Astrocyte of the spinal cord (primary cell): ENCODE measurements at places on chromosomes 5 and 9.
A peak's percentile ranks its signal among the peaks of the same experiment; 100 is the strongest.

GRCh38 chr5:110542949-110543348 lies 183.5 kb downstream of the TMEM232 start:
- no peak for DNase-seq

DNA sequence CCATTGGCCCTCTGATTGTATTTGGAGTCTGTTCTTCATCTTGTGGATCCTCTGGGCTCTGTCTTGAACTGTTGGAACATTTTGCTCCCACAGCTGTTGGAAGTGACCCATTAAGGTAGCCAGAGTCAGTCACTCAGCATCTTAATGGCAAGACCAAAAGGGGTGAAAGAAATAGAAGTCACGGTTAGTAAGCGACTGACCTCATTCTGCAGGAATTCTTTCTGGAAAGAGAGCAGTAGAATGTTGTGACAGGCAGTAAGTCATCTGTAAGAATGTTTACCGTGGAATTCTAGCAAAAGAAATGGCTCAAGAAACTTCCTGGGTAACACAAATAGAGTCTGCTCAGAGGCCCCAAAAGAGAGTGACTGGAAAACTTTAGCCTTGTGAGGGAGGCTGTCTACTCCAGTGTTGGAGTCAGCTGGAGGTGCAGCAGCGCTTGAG lies 28.6 kb upstream of the TNC start:
- DNase-seq = peak; percentile 90

DNA sequence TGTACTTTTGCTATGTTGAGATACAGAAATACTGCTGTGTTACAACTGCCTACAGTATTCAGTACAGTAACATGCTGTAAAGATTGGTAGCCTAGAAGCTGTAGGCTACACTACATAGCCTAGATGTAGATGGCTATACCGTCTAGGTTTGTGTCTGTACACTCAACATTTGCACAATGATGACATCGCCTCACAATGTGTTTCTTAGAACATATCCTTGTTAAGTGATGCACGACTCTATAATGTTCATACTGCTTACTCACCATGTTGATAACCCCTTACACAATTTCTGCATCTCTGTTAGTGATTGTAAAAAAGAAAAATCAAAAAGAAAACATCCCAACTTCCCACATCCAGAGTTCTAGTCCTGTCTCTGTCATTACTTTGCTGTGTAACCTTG lies 450.0 kb downstream of the CCDC171 start:
- peak; percentile 22 for DNase-seq

GRCh38 chr9:99055384-99055783 lies 49.5 kb upstream of the TGFBR1 start:
- DNase-seq = no peak

DNA sequence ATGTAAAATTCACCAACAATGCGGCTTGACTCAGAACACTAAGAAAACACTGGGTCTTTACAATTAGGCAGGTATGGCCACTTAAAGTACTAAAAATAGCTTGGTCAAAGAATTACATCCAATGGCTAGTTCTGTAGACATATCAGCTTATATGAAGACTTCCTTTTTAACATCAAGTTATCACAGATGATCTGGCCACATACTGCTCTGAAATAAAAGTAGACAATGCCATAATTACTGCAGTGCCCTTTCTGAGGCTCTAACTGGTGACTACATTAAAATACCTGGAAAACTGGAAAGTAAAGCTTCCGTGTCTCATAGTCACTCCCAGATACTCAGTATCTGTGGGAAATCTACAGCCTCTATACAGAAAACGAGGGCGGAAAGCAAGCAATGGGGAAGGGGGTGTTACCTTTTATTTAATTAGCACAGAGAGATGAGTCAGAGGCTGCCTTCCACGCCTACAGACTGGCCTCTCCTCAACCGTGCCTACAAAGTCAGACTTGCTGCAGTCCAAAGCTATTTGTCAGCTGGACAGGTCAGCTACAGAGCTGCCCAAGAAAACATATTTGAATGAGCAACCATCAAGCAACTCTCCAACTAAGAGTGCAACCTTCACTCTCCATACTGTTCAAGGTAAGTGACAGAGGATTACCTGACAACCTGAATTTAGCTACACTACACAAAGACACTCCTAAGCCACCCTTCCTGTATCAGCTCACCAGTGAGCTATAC lies 8.7 kb downstream of the SERINC5 start:
- peak; percentile 91 for DNase-seq

DNA sequence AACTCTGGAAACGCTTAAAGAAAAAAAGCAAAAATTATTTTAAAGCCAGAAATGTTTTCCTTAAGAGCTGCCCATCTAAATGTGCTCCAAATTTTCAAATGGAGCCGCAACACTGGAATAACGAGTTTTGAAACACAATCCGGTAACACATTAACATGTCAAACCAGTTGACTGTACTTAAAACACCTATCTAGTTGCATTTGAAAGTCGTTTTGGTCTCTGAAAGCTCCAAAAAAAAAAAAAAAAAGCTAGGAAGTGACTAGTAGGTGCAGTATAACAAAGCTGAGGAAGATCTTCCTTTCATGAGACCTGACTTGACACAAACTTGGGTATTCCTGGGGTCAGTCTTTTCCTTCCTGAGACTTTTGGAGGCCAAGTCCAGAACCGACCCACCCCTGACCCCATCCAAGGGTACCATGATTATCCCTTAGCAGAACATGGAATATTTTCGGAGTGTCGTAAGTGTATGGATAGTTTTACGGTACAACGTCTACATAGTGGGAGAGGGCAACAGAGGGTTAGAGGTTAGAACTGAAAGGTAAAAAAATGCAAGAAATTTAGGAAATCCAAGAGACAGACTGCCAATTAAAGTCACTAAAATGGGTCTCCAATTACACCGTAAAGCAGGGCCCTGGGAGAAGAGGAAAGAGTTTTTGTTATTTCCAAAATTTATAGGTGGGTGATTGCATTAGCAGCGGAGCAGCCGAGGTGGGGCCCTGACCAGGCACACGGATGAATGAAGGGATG lies 812 bp downstream of the CETN3 start:
- DNase-seq = no peak

DNA sequence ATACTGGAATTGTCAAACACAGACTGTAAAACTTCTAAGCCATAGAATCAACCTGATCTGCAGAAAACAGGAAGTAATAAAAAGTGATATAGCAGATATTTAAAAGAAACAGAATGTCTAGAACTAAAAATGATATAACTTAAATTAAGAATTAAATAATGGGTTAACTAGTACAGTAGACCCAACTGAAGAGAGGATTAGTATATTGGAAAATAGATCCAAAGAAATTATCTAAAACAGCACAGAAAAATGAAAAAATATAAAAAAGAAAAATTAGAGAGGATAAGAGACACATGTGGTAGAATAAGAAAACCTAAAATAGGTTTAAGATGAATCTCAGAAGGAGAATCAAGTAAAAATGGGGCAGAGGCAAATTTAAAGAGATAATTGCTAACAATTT lies 219.9 kb downstream of the SEMA6A start:
- no peak for DNase-seq

DNA sequence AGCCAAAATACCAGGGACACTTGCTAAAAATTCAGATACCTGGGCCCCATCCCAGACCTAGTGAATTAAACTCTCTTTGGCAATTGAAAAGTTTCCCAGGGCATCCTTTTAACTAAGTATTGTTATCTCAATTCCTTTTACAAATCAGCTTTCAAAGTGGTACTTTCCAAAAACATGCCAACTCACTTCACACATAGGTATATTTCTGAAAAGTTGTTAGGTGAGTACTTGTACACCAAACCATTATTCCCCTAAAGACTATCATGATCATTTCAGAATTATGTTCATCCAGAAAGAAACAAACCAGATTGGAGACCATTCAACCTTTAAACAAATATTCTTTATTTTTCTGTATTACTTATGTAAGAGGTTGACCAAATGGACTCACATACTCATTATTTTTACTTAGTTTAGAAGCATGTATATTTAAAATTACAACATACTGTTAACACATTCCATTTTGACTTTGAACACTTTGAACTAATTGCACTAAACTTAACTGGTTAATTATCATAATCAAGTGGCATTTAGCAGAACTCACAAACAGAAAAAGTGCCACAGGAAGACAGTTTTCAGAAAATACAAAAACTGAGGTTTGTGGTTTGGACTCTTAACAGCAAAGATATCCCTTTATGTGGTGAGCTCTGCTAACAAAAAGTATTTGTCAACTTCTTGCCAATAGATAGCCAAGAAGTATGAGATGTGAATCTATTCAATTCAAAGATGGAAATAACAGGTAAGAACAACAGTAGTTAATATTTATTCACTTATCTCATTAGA lies 40.7 kb downstream of the KIAA0825 start:
- DNase-seq = peak; percentile 24
